Activated CD8-positive, alpha-beta memory T cell treated with anti-CD3 and anti-CD28 coated beads, Interleukin-2, amount 50 U/mL, for 48 hours (primary cell): ENCODE measurements at places on chromosomes 3 and 15.

- no peak for DNase-seq
These were observed 17.5 kb downstream of the OSTN start for GRCh38 chr3:191216510-191216909.

DNA sequence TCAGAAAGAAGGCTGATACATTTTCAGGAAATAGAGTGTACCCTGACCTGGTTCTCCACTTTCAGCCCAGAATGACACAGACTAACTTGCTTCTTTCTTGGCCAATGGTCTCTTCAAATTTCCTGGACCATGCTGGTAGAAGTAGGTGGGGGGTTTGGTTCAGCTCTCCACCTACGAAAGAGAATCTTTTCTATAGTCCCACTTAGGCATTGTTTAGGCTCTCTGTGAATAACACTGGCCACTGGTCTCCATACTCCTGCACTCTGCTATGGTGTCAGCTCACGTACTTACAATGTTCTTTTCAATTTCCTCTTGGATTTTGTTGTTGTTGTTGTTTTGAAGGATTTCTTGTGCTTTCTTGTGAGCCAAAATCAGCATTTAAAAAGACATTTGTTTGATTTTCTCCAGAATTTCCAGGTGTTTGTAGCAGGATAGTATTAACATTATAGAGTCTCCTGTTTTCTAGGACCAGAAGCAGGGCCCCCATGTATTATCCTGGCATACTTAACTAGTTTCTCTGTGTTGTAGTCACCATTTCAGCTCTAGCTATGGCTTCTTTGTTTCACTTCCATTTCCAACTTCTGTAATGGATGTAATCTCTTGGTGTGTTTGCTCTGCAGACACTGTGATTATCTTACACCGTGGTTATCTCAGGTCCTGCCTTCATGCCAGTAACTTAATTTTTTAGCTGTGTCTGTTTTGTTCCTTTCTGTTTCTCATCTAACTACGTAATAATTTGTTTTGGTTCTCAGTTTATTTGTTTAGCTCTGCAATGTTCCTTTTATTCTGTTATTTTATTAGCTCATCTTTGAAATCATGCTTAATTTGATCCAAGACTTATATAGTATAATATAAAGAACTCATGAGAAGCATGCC lies 61.4 kb downstream of the CHRNA7 start:
- DNase-seq, result no peak

- no peak for DNase-seq
These were observed 289.1 kb upstream of the MCTP2 start for GRCh38 chr15:93942269-93942694.

DNA sequence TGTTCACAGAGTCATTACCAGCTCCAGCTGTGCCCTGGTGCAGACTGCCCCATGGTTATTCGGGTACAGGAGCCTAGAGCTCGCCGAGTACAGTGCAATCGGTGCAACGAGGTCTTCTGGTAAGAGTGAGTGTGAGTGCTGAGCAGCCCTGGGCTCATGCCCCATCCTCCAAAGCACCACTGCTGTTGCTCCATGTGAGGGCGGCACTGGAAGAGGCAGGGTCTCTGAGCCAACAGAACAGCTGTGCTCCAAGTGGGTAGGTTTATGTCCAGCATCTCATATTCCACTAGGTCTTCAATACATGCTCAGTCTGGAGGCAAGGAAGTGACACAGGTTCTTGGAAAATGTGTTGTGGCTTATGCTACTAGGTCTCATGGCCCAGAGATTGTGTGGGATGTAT lies 19.5 kb upstream of the P4HTM start:
- DNase-seq, result no peak

- no peak for DNase-seq
These were observed 660.8 kb downstream of the MECOM start for GRCh38 chr3:169002689-169003088.

DNA sequence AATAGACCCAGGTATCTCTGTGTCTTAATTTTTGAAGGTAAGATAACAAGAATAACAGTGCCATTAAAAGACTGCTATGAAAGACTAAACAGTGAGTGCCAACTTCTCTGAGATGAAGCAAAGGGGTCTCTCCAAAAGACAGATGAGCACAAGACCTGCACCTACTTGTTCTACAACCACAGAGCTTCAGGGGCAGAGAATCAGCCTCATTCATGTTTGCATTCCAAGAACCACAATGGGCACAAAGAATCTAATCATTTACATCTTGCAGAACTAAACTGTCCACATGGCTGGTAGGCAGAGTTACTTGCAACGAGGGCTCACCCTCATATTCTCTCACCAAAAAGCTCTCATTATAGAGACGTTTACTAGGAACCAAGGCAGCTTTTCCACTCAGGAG lies 83.9 kb downstream of the PEAK1 start:
- DNase-seq, result no peak

DNA sequence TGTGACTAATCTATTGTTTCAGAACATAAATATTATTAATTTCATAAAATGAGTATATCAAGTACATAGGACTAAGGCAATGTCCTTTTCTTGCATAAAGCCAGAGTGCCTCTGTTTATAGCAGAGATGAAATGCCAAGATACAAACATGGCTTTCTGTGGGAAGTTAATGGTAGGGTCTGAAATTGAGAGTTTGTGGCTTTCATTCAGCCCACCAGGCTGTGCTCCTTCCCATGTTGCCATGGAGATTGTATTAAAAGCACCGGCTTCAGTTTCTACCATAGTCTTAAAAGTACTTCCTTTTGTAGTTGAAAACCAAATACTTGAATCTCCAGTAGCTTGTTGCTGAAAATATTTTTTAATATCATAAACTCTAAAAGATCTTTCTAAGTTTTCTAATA lies 114.0 kb downstream of the LRRC28 start:
- no peak for DNase-seq
